ENCODE measurements at places on chromosomes 1 and 21. TPM values are rescaled to one million over a fixed set of nuclear protein-coding genes. Genes with fewer than 3 reads are reported as not detected.

GRCh38 chr21:29305068-29305467 is 6.3 kb downstream of the BACH1 start:
- DNase-seq: no peak

- DNase-seq: no peak
These were observed 57.4 kb downstream of the GALNT2 start for GRCh38 chr1:230124186-230125128.

UBE2U gene
- total RNA-seq: 1.2 TPM

- DNase-seq: no peak
These were observed 42.2 kb downstream of the BTF3L4 start for GRCh38 chr1:52098139-52098871.

- no peak for DNase-seq
These were observed 2.1 kb upstream of the S100A2 start for GRCh38 chr1:153567621-153568366.

DNA sequence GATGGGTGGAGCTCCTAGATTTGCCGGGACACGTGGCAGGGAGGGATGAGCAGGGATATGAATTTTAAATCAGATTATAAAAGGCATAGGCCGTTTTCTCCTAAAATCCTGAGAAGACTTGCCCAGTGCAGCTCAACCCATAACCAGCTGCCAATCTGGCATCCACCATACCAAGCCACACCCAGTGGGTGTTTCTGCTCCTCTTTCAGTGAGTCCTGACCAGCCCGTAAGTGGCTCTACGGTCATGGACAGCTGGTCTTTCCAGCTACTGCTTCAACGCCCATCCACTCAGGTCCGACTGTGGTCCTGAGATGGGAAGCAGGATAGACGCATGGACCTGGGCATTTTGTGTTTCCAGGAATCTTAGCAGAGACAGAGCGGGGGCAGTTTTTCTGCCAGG is 107.2 kb downstream of the LAMC2 start:
- no peak for DNase-seq

DNA sequence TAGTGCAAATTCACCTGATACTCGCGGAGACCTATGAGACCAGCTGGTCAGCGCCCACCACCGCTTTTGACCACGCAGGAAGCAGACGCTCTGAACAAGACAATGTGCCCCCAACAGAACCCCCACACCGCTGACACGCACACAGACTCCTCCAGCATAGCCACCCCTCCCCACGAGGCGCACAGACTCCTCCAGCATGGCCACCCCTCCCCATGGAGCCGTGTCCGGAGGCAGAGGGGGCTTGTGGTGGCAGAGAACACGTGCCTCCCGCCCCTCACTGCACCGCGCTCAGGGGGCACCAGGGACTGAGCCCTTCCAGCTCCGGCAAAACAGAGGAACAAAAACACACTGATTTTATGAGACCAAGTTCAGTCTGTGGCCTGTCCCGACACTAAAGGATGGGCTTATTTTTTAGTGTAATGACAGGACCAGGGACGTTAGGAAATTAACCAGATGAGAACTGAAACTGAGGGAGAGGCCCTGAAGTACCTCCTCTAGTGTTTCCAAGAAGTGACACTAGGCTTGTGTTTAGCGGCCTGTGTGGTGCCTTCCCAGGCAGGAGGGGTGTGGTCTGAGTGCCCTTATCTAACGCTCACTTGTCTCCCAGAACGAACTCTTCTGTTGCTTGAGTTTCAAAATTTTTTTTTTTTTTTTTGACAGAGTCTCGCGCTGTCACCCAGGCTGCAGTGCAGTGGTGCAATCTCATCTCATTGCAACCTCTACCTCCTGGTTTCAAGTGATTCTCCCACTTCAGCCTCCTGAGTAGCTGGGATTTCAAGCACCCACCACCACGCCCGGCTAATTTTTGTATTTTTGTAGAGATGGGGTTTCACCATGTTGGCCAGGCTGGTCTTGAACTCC is 10.0 kb upstream of the AGPAT3 start:
- no peak for DNase-seq

KCNJ15 gene
- total RNA-seq: 0.83 TPM

ANXA9 gene
- not detected for total RNA-seq

- DNase-seq: no peak
These were observed 25.5 kb upstream of the ITPKB start for GRCh38 chr1:226764533-226764932.

DNA sequence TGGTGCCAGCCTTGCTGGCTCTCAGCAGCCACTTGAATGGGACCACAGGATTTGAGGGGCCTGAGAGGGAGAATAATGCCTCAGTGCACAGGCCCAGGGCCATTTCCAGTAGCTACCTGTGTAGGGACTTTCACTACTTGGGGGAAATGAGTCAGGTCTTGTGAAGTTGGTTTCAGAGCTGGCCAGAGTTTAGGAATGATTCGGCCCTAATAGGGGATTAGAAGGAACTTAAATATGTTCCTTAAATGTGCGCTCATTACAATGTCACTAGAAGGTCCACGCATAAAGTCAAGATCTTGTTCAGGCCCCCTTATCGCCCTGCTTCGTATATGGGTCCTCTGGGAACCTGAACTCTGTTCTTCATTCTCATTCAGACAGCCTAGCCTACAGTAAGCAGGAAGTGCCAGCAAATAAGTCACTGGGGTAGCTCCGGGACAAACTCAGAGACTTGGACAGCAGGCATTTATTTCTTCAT is 5.6 kb upstream of the AKR1A1 start:
- DNase-seq: no peak

CRNN gene
- total RNA-seq: not detected

DNA sequence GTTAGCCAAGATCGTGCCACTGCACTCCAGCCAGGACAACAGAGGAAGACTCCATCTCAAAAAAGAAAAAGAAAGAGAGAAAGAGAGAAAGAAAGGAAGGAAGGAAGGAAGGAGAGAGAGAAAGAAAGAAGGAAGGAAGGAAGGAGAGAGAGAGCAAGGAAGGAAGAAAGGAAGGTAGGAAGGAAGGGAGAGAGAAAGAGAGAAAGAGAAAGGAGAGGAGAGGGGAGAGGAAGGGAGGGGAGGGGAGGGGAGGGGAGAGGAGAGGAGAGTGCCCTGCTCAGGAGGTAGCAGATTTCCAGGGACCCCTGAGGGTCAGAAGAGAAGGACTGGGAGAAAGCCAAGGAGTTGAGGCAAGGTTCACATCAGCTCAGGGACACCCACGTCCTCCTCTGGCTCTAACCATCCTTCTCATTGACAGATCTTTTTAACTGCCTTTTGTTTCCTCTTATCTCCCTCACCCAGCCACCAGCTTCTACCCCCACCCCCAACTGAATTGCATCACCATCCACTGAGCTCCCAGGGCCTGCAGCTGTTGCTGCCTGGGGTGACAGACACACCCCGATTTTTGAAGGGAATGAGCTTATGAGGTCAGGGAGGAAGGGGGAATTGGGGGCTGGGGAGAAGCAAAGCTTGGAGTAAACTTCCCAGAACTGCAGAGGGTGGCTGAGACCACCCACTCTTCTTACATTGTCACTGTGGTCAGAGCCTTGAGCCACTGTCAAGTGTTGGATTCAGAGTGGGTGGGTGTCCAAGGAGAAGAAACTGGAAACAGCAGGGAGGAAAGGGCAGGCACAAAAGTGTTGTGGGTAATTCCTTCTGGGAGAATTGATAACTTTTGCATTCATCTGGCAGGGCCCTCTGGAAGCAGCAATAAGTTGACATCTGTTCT is 91.6 kb downstream of the GLUL start:
- DNase-seq: peak; percentile 74

GRCh38 chr1:200738327-200738948 is at the start of gene CAMSAP2:
Gene CAMSAP2 (plus strand): TSS chr1:200738893. CDS start chr1:200739828, 935 bp downstream.
- peak; percentile 93 for DNase-seq

SLC25A44 gene
- 15.8 TPM for total RNA-seq

- DNase-seq: peak; percentile 91
These were observed 121.2 kb downstream of the SLC45A1 start for GRCh38 chr1:8439015-8439702.

GRCh38 chr1:84117868-84118267 is 26.2 kb upstream of the PRKACB start:
- no peak for DNase-seq

DNA sequence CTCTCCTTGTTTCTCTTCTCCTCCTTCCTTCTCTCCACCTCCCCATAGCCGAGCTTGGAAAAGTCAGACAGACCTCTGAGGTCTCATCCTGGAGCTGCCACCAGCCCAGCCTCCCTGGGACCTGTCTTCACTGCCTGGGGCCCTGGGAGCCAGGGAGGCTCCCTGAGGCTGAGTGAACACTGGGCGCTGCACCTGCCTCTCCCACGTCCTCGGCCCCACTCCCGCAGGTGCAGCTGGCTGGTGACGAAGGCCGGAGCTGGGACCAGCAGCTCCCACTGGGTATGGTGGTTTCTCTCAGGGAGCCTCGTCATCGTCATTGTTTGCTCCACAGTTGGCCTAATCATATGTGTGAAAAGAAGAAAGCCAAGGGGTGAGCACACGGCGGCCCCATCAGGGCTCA is 5.3 kb downstream of the TNFRSF14 start:
- no peak for DNase-seq

All from Right ventricle myocardium superior (tissue), 1 donor.